Mesothelial cell of epicardium (in vitro differentiated cells): ENCODE measurements at places on chromosomes 5 and 9. TPM values are rescaled to one million over a fixed set of nuclear protein-coding genes. Genes with fewer than 3 reads are reported as not detected.
A peak's percentile ranks its signal among the peaks of the same experiment; 100 is the strongest.

DNA sequence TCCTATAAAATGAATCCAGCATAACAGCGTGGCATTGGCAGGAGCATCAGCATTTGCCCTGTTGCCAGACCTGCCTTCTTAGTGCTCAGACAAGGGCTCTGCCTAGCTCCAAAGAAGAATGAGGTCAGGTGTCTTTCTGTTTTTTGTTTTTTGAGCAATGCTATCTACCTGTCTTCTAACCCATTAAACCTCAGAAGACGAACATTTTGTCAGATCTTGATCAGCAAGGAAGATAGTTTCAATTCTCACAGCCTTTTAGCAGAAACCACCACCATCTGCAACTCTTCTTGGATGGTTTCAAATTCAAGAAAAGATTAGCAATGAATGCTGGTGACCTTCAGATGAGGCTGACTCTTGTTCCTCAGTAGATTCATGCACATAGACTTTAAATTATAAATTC, 103.5 kb upstream of the IQGAP2 start:
- no peak for DNase-seq

GRCh38 chr5:102154291-102154690, 141.8 kb downstream of the SLCO4C1 start:
- DNase-seq: no peak

DNA sequence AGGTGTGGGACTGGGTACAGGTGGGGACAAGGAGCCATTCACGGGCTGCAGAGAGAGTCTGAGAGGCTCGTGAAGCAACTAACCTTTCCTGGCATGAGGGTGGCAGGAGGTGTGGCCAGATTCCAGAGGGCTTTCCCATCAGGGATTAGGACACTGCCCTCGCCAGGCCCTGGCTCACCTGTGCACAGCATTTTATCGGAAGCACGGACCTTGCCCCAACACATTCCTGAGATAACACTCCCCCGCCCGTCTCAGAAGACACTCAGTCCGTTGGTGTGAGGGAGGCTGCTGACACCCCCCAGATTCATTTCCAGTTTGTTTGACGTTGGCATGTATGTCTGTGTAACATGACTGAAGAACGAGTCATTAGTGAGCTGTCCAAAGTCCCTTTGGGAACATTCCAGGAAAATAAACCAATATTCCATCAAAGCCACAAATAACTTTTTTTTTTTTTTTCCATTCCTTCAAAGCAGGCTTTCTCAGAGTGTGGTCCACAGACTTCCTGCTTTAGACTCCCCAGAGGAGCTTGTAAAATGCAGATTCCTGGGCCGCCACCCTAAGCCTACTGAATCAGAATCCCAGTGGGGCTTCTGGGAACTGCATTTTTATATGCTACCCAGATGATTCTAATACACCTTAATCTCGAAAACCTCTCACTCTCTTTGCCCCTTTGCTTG, 23.4 kb downstream of the WWC1 start:
- DNase-seq: no peak

The AGXT2 gene
- total RNA-seq: not detected in 3 replicates

- DNase-seq: no peak
Observed at GRCh38 chr9:14907360-14907685, 2.9 kb downstream of the FREM1 start.

GRCh38 chr5:173499471-173500212, 116.8 kb downstream of the BOD1 start:
- no peak for DNase-seq

The BTNL3 gene
- total RNA-seq: not detected in 3 replicates

- DNase-seq: no peak
Observed at GRCh38 chr9:7770111-7770510, 29.5 kb downstream of the DMAC1 start.

- DNase-seq: no peak
Observed at GRCh38 chr5:162512935-162513565, 445.5 kb downstream of the GABRG2 start.

The PCDHGB2 gene
- 0.86 to 1.3 TPM (median 1.2 TPM) in 3 replicates for total RNA-seq

DNA sequence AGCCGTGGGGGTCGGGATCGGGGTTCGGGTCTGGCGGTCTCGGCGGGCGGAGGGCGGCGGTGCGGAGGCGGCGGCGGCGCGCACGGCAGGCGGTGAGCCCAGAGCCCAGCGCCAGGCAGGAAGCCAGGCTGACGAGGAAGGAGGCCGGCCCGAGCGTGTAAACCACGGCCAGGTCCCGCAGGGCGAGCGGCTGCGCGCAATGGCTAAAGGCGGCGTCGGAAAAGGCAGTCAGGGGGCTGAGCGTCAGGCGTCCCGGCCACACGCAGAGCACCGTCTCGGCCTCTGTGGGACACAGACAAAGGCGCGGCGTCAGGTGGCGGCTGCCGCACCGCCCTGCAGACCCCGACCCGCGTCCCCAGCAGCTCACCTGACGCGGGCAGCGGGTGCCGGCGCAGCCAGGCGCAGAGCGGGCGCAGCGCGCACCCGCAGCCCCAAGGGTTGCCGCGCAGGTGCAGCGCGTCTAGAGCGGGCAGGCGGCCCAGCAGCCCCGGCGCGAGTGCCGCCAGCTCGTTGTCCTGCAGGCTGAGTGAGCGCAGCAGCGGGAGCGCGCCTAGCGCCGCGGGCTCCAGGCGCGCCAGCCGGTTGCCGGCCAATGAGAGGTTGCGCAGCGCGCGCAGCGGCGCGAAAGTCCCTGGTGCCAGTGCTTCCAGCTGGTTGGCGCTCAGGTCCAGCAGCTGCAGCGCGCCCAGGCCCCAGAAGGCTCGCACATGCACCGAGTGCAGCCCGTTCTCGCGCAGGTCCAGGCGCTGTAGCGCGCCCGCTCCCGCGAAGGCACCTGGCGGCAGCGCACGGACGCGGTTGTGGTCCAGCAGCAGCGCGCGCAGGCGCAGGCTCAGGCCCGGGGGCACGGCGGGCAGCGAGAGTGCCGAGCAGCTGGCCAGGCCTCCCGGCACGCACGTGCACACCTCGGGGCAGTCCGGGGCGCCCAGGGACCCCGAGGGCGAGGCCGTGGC, 671 bp downstream of the LRRC26 start:
- no peak for DNase-seq

- peak; percentile 48 for DNase-seq
Observed at GRCh38 chr5:123035360-123035917, 1.1 kb downstream of the PPIC start.

GRCh38 chr9:130680836-130681768, 12.5 kb upstream of the EXOSC2 start:
- no peak for DNase-seq

GRCh38 chr5:90940227-90940995, 381.8 kb downstream of the ADGRV1 start:
- no peak for DNase-seq

The EQTN gene
- 0.71 to 1.4 TPM (median 1.2 TPM) in 3 replicates for total RNA-seq

DNA sequence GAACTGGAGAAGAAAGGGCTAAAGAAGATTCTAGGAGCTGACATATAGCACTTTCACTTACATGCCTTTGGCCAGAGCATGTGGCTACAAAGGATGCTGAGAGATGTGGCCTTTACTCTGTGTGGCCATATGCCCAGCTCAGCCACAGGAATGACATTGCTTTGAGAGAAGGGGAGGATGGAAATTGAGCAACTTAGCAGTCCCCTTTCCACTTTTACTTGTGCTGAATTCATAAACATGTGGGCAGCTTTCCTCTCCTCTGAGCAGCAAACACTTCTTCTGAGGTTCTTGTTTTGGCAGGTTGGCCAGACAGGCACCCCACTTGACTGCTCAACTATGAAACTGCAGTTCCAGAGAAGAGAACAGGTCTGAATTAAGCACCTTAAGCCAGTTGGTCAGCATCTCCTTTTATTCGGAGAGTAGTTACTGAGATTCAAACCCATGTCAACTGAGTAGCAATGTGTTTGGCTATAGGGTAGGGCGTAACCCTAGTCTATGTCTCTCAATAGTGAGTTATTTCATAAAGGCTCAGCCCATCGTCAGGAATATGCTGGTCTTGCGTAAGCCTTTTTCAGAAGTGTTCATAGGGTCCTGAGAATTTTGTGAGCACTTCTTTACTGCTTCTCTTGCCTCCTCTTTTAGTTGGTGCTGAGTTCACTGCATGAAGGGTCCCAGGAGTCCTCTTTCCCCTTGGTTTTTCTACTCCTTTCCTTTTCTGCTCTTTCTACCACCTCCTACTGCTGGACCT, 134.5 kb downstream of the PALM2AKAP2 start:
- no peak for DNase-seq

DNA sequence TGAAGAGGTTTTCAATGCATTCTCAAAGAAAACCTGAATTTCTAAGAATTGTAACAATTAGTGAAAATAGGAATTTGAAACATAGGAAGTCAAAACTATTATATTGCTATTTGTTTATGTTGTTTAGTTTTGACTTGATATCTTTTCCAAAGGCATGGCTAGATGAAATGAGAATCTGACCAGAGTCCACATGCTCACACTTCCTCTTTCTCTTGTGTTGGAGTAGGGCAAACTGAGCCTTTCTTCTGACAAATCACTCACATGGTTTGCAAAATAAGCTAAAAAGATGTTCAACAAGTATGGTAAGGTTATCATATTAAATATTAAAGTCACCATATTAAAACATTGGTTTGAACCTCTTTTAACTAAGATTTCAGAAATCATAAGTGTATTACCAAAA, 512.6 kb downstream of the ISL1 start:
- no peak for DNase-seq

GRCh38 chr5:9358961-9359685, 186.8 kb downstream of the SEMA5A start:
- DNase-seq: no peak

DNA sequence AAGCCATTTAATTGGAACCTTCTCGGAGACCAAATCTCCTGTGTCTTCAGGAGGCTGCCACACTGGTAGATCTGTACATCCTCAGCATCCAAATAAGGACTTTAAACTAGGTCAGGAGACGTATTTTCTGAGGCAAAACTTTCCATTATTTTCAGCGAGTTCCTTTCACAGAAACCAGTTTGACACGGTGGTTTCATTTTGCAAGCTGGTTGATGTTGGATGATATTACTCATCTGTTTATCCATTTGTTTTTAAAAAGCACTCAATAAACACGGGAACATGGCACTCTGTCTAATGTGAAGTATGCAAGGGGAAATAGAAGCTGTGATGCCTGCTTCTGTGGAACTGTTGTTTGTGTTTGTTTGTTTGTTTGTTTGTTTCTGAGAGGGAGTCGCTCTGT, 199.6 kb downstream of the ERCC6L2 start:
- DNase-seq: no peak

DNA sequence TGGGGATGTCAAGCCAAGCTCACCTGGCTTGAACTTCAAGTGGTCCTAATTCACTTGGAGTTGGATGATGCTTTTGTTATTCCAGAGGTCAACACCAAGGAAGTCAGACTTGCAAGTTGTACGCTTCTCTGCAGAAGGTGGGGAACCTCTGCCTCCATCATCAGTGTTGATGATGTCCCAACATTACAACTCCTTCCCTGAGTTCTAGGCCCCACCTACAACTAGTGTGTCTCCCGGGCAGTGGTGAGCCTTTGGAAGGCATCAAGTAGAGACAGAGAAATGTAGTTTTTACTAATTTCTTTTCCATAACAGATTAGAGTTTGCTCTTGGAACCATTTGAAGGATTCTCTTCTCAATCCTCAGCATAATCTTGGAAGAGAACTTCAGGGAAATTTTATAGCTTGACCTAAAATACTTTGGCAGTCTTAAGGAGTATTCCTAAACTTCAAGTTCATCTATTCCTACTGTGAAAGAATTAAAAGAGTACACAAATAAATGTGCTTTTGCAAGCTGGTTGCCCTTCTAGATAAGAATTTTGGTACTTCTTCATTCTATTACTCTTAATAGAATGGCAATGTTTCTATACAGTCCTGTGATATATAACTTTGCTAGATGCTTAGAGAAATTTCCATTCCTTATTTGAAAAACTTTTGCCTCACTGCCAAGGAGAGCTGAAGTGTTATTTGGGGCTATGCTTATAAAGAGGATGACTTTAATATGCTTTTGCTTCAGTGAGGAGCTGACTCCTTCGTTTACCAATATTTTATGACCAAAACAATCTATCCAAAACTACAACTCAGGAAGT, 12.0 kb downstream of the MAMDC2 start:
- no peak for DNase-seq

- DNase-seq: no peak
Observed at GRCh38 chr9:132046456-132046855, 33.2 kb downstream of the MED27 start.

The DNAJC25 gene
- 9.3 to 10.4 TPM (median 9.9 TPM) in 3 replicates for total RNA-seq

GRCh38 chr5:130052752-130053151, 148.5 kb downstream of the CHSY3 start:
- DNase-seq: no peak

DNA sequence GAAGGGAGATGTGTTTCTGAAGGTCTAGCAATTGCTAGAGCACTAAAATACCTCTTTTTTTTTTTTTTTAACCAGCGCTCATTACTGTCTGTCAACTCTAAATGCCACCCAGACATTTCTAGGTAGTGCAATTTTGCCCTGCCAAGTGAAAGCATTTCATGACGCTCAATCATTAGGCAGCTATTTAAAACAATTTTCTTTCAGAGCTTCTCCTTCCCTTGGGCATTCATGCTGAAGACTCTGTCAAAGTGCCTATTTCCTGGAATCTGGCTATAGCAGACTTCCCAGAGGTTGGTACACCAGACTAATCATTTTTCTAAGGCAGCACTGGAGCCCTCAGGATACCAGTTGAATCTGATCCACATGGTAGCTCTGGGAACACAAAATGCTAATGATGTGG, 97.0 kb upstream of the ANKRD55 start:
- DNase-seq: no peak

The POLR3G gene
- total RNA-seq: 1.6 to 2.1 TPM (median 1.7 TPM) in 3 replicates
